ENCODE measurements at places on chromosomes 3 and 15. TPM values are rescaled to one million over a fixed set of nuclear protein-coding genes. Genes with fewer than 3 reads are reported as not detected.

PIF1 gene
- 59.5 TPM for total RNA-seq

CYP8B1 gene
- not detected for total RNA-seq

ANKRD63 gene
- not detected for total RNA-seq

TM6SF1 gene
- 22.4 TPM for total RNA-seq

All from activated CD8-positive, alpha-beta memory T cell treated with anti-CD3 and anti-CD28 coated beads, Interleukin-2, amount 10 ng/mL, durations not matched to agents 7 days and 5 days (primary cell).